ENCODE measurements at places on chromosomes 16 and 17.

DNA sequence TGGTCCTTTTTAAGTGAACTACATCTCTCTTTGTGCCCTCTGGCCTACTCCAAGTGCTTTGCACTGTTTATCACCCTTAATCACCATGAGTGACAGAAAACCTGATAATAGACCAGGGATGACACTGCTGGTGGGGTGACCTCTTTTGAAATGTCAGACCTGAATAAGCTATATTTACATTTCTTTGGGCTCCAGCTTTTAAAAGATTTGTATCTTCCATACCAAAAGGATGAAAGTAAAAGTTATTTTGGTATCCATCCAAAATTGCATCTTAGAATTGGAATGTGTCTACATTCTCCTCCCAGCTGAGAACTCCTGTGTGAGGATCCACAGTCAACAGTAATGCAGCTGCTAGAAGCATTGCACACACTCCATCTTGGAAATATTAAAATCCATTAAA is 370.0 kb downstream of the CDH11 start:
- DNase-seq: no peak

GRCh38 chr17:18218756-18219415 is 6.5 kb upstream of the LLGL1 start:
- DNase-seq: no peak

DNA sequence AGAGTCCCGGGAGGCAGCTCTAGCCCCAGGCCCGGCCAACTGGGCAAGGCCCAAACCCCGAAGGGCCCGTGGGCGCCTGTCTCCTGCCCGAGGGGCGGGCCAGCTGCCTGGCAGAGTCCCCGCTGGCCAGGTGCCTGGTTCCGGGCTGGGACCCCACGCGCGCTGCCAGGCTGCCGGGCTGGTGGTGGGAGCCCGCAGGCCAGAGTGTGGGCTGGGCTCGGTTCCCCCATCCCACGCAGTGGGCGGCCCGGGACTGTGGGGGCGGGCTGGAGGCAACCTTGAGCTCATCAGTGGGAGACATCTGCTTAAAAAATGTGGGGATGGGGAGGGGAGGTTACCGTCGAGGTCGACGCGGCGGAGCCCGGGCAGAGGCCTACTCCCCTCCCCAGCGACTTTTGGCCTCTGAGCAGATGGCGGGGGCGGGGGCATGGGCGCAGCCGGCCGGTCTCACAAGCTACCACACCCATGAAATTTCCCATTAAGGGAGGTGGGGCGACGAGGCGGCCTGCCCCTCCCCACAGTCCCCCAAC is 176.4 kb upstream of the GSE1 start:
- DNase-seq: no peak

- DNase-seq: no peak
These were observed 21.9 kb upstream of the CACNG1 start for GRCh38 chr17:67022451-67022810.

DNA sequence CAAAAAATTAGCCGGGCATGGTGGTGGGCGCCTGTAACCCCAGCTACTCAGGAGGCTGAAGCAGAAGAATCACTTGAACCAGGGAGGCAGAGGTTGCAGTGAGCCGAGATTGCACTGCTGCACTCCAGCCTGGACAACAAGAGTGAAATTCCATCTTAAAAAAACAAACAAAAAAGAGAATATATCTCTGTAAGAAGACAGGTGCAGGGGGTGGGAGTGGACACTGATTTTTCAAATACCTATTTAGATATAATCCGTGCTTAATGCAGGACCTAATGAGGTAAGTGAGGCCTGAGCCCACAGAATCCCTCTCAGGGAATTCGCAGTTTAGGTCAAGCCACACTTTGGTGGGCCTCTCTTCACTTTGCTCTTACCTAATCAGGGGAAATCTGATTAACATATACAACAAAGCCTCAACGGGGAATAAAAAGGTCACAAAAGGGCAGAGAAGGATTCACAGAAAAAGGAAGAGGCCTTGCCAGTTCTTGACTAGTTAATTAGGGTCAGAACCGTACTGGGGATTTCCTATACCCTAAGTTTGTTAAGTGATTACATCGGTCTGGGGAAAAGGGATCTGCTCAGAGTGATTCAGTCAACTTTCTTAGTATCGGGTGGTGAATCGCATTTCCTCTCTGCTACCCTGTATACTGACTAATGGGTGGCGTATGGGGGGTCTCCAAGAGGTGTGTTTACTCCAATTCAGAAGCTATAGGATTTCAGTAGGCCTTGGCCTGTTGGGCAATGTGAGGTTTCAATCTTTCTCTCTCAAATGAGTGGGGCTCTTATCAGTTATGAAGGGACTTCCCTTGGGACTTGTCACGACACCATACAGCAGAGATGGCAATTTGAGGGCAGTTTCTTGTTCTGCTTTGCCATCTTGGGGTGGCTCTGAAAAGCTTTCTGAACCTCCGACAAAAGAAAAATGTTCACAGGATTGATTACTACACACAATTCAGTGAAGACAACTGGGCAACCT is 1.9 kb upstream of the NFAT5 start:
- DNase-seq: peak; percentile 71

GRCh38 chr16:46924402-46924801 is 40.2 kb downstream of the GPT2 start:
- no peak for DNase-seq

DNA sequence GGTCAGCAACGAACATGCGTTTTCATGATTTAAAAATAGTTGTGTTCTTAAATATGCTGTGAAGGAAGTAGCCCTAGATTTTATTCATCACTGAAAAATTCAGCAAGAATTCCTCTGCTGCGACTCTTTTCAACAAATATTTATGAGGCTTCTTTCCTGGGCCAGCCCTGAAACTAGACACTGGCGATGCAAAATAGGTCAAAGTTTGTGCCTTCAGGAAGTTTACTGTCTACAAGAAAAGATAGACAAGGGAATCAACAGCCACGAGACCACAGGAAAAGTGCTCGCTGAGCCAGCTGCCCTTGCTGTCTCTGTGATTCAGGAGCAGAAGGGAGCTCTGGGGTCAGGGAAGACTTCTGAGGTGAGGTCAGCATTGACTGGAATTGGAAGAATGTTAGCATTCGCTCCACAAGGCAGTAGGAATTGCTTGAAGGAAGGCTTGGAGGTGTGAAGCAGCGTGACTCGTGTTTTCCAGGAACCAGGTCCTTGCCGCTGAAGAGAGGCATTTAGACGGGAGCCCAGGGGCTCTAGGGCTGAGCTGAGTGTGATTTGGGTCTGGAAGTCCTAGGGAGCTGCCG is 1.9 kb upstream of the RPL26 start:
- DNase-seq: no peak

DNA sequence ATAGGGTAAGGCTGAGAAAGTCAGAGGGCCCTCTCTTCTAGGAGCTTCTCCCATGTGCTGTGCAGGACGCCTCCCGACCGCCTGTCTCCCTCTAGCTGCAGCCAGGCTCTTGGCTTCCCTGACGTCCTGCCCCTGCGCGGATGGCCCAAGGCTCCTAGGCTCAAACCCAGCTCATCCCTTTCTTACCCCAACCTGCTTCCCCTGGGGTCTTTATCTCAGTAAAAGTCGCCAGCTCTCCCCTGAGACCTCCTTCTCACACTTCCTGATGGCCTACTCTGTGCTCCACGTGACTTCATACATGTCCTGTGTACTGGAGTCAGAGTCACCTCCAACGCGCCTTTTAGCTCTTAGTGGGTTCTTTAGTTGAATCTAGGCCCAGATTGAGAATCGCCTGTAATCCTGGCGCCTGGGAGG is 1.1 kb upstream of the ZNF747 start:
- peak; percentile 70 for DNase-seq

- DNase-seq: no peak
These were observed 16.7 kb downstream of the ADCY7 start for GRCh38 chr16:50282955-50283631.

DNA sequence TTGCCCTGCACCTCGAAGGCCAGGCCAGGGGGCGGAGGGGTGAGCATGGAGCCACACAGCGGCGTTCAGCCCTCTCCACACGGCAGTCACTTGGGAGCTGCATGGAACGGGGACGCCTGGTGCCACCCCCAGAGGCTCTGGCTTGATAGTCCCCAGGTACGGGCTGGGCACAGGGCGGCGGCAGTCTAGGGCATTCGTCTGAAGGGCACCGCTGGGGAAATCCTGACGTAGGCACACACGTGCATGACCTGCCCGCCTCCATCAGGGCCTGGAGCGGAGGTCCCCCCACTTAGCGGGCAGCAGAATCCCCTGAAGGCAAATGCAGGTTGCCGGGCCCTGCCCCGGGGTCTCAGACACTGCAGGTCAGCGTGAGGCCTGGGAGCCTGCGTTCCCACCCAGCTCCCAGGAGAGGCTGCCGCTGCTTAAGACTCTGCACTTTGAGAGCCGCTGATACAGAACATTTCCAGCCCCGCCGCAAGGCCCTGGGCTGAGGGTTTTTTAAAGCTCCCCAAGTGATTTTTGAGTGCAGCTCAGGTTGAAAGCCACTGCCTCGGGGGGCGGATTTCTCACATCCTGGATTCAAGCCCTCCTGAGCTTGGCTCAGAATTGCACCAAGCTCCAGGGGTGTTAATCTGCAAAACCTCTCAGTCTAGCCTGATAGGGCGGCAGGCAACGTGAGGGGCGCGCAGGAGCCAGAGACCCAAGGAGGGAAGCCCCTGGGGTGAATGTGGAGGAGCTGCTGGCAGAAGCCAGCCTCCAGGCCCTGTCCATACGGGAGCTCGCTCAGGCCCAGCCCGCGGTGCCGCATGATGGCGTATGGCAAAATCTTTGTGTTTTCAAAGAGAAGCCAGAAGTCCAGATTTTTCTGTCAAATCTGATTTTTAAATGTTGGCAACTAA is 182.3 kb upstream of the GSE1 start:
- no peak for DNase-seq

GRCh38 chr17:17518951-17519350 is 22.8 kb upstream of the RASD1 start:
- no peak for DNase-seq

DNA sequence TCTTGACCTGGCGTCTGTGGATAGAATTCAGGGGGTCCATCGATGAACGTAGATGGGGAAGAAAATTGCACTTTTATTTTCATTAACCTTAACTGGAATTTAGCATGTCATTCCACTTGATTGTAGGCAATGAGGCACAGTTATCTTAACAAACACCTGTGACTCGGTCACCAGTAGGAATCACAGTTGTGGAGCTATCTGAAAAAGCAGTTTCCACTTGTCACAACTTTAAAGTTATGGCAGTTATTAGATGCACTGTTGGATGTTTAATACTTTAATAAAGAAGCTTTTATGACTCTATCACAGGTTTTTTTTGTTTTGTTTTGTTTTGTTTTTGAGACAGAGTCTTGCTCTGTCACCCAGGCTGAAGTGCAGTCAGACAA is 83.7 kb upstream of the LGALS9 start:
- DNase-seq: no peak

DNA sequence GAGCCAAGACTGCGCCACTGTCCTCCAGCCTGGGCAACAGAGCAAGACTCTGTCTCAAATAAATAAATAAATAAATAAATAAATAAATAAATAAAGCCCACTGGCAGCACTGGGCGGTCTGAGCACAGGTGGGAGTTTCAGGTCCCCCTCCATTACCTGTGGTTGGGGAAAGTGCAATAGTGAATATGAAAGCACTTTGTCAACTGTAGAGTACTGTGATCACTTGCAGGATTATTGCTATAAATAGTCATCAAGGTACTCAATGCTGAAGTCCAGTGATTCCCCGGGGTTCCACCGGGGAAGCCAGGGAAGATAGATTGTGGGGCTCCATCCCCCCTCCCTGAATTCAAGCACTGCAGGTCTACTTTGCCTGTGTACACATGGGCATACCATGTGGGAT is 42.7 kb upstream of the CPNE2 start:
- DNase-seq: no peak

- no peak for DNase-seq
These were observed 5.4 kb downstream of the CTRL start for GRCh38 chr16:67926181-67926750.

- no peak for DNase-seq
These were observed 310.3 kb upstream of the DYNLRB2 start for GRCh38 chr16:80230328-80231120.

- no peak for DNase-seq
These were observed 14.9 kb downstream of the ADGRG1 start for GRCh38 chr16:57643147-57643874.

GRCh38 chr17:64354396-64354795 is 36.3 kb downstream of the PECAM1 start:
- no peak for DNase-seq

GRCh38 chr16:54946909-54947308 is 16.2 kb downstream of the IRX5 start:
- no peak for DNase-seq

DNA sequence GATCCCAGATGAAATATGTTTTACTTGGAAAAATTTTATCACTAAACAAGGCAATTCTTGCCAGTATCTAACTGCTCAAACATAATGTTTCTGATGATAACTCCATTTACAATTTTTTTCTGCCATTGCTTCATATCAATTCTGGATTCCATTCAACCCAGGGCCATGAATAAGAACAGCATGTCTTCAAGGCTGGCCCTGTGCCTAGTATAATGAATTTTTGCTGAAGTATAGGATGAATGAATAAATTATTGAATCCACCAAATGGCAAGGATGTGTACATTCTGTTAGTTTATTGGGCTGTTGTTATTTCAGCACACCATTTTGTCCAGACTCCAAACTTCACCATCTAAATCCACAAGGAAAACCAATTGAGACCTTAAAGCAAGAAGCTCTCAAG is 414.7 kb downstream of the HS3ST3B1 start:
- no peak for DNase-seq

DNA sequence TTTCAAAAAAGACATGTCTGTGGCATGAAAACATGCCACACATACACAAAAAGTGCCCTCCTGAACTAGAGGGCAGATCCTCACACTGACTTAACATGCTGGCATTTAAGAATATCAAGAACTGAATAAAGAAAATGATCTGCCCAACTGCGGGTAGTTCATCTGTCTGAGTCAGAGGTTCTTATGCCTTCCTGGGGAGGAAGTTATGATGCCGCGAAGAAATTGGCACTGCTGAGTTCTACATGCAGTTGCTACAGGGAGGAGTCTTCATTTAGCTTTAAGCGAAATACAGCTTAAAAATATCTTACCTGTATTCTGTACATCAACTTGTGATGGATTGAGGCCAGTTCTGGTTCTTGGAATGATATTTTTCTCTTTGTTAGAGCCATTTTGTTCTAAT is 6.3 kb downstream of the ALDH3A2 start:
- DNase-seq: no peak

DNA sequence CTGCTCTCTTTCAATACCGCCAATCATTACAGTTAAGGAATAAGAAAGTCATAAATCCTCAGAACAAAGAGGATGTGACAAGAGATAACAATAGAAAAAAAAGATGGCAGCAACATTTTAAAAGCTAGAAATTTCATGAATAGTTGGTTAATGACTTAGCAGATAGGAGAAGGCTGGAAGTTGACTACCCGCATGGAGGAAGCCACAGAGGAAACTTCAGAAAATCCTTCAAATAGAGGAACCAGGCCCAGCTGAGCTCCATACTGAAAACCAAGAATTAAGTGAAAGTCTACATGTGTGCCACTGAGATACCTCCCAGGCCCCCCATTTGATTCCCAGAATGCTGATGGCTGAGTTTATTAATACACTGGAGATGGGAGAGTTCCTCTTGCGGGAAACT is 109.3 kb downstream of the GSG1L start:
- DNase-seq: no peak

DNA sequence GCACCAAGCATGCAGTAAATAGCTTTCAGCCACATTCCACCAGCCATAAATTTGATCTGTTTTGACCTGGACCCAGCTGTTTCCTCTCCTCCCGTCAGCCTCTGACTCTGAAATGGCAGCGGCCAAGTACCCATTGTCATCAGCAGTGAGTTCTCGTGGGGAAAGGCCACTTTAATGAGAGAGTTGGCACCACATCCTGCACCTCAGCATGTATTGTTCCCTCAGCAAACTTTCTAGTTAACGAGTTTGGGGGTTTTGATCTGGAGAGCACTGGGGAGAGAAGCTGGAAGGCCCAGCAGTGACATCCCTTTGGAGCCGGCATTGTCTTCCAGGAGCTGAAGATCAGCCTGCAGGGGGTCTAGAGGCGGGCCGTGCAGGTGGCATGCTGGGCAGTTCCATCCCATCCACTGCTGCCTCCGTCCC is 84.9 kb downstream of the RPA1 start:
- no peak for DNase-seq

All from activated CD4-positive, alpha-beta T cell treated with anti-CD3 and anti-CD28 coated beads, Interleukin-2, amount 50 U/mL, for 24 hours (primary cell).